ENCODE measurements at places on chromosomes 7 and 10. TPM values are rescaled to one million over a fixed set of nuclear protein-coding genes. Genes with fewer than 3 reads are reported as not detected.
A peak's percentile ranks its signal among the peaks of the same experiment; 100 is the strongest.

ATAD1 gene
- 28.0 TPM for total RNA-seq

TDRD1 gene
- 0.28 TPM for total RNA-seq

SLC26A5 gene
- total RNA-seq, result 0.33 TPM

MRPL43 gene
- total RNA-seq, result 119 TPM

MEOX2 gene
- total RNA-seq, result 1.6 TPM

- H3K4me3 ChIP-seq, result no peak overlapping the region
- H3K36me3 ChIP-seq, result no peaks in the 10 kb centered on the region
- peaks cover 30% of the 10 kb centered on the region for H3K4me1 ChIP-seq
- no peaks in the 10 kb centered on the region for H3K27me3 ChIP-seq
- H3K27ac ChIP-seq, result no peak overlapping the region
- DNase-seq, result peak; percentile 63
These were observed 36.1 kb downstream of the GPRIN2 start for GRCh38 chr10:46520381-46520780.

DNA sequence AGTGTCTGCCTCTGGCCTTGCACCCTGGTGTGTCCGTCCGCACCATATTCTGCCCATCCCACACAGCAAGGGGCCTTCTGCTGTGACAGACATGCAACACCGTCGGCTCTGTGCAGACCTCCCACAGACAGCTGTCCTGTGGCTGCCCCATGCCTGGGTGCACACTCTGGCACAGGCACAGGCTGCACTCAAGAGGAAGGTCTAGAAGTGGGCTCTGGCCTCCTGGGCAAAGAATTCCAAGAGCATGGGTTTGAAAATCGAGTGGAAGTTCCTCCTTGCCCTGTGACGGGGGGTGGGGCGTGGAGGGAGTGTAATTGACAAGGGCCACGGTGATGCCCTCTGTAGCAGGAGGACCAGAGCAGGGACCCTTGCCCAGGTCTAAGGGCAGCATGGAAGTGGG lies 4.3 kb upstream of the LOXL4 start:
- no peak for DNase-seq
- H3K27me3 ChIP-seq, result no peaks in the 10 kb centered on the region
- peaks cover 28% of the 10 kb centered on the region for H3K4me1 ChIP-seq

GRCh38 chr7:2863461-2864066 lies 19.5 kb upstream of the GNA12 start:
- DNase-seq, result peak; percentile 94
- peak overlapping the region; percentile 74 for H3K27ac ChIP-seq

Measured in sigmoid colon (tissue), 7 donors.